Activated CD4-positive, alpha-beta T cell treated with anti-CD3 and anti-CD28 coated beads, Interleukin-2, amount 50 U/mL, for 48 hours (primary cell): ENCODE measurements at places on chromosomes 2 and 18.

DNA sequence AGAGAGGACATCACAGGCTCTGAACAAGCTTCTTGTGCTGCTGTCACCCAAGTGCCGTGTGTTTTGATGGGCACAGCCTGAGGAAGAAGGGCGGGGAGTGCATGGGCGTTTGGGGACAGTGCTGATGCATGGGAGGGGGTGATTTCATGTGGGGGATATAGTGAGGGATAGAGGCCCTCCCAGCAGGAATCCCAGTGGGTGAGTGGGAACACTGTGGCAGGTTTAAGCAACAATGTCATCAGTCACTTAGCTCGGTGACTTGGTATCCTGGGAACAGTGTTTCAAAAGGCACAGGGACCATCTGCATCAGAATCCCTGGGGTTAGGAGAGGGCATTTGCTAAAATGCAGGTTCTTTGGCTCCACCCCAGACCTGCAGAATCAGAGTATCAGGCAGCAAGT, 609 bp downstream of the SIGLEC15 start:
- DNase-seq = no peak

DNA sequence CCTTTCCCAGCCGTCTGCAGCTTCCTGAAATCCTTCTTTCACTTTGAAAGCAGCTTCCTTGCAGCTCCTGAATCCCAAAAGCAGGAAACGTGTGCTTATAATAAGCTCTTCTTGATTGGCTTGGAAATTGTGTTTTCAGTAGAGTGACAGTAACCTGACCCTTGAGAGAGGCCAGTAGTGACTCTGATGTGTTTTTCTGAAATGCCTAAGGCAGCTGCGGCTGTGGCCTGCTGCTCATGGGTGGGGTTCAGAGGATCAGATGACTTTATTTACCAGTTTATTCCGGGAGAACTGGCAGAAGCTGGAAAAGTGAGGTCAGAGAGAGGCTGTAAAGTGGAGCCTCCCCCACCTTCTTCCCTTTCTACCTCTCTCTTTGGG, 31.9 kb upstream of the RPIA start:
- no peak for DNase-seq

DNA sequence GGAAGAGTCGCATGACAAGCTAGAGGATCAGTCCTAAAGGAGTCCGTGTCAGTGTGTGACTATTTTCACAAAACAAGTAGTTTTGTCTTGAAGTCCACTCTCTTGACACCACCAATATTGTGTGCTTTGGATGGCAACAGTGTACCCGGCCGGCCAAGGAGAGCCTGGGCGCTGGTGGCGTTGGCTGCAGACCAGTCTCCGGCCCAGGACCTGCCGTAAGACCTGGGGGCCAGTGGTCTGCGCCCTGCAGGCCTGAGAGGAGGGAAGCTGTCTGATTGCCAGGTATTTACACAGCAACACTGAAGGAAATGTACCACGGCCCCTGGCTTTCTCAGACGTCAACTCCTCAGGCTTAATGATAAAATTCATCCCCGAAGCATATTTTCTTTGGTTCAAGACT, 472.4 kb upstream of the SALL3 start:
- no peak for DNase-seq

- DNase-seq = no peak
Measured at GRCh38 chr18:25604196-25604893, 252.4 kb upstream of the ZNF521 start.

DNA sequence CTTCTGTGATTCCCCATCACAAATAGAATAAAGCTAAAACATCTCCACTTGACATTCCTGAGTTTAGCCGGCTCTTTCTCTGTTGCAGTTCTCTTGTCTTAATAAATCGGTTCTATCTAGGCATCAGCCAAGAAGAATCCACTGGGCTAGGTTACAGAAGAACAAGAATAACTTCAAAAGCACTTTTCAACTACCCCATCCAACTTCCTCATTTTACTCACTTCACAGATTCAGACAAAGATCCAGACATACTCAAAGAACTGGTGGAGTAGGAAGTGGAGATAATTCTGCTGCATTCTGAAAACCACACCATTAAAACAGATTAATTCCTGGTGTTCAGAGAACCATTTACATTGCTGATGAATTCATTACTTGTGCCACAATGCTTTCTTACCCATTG, 9.6 kb upstream of the ALPK2 start:
- DNase-seq = no peak

- no peak for DNase-seq
Measured at GRCh38 chr2:220174826-220175225, 547.4 kb downstream of the SLC4A3 start.
